Thymus (tissue), 14 donors: ENCODE measurements at places on chromosomes 5 and 9. TPM values are rescaled to one million over a fixed set of nuclear protein-coding genes. Genes with fewer than 3 reads are reported as not detected.

Gene PAPPA
- 0.28 TPM for total RNA-seq

Gene ITK
- total RNA-seq: 87.7 TPM

Gene TEX48
- not detected for total RNA-seq

Gene MTMR12
- 12.9 TPM for total RNA-seq

Gene PIP5KL1
- total RNA-seq: 0.33 TPM

Gene ARID3C
- 0.09 TPM for total RNA-seq

Gene PLAC8L1
- total RNA-seq: 0.24 TPM

Gene FOXD4L6
- 0.09 TPM for total RNA-seq

Gene ENHO
- 0.47 TPM for total RNA-seq

Gene C9orf50
- total RNA-seq: 0.05 TPM

Gene LCN2
- total RNA-seq: 3.4 TPM

Gene CDKN2B-AS1
- total RNA-seq: 0.61 TPM

Gene AGXT2
- total RNA-seq: not detected

Gene PFDN1
- 48.4 TPM for total RNA-seq

Gene LHX6
- total RNA-seq: 0.47 TPM

Gene TMEM215
- total RNA-seq: not detected

Gene PTPN3
- 2.8 TPM for total RNA-seq

Gene HMGXB3
- 14.0 TPM for total RNA-seq

Gene GPX8
- 5.1 TPM for total RNA-seq

Gene SNAPC4
- 2.1 TPM for total RNA-seq

Gene TAF11L5
- total RNA-seq: not detected

Gene ARAP3
- total RNA-seq: 0.71 TPM

Gene PRPF4
- total RNA-seq: 22.8 TPM

Gene SEMA6A
- 6.2 TPM for total RNA-seq

Gene CER1
- total RNA-seq: 0.05 TPM

Gene STC2
- total RNA-seq: 0.80 TPM

Gene PALM2AKAP2
- total RNA-seq: 0.76 TPM

Gene TAF11L10
- total RNA-seq: not detected

Gene CNOT6
- total RNA-seq: 12.5 TPM

Gene TRPM3
- 4.6 TPM for total RNA-seq
